ENCODE measurements at places on chromosomes 1 and 21.
A peak's percentile ranks its signal among the peaks of the same experiment; 100 is the strongest.

DNA sequence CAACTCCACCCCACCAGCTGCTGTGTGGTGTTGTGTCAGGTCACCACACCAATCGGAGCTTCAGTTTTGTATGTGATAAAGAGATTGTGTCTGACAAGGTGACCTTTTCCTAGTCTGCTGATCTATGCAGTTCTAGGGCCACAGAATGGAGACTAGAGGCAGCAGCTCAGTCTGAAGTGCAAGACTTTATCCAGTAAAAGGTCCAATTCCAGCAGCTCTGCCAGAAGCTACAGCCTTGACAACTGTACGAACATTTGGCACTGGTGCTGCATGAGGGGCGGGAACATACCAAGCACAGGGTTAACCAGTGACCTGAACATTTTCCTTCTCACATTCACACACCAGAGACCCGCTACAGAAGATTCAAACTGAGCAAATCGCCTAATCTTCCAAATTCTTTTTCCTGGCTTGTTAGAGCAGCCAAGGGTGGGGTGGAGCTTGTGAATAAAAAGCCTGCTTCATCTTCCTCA lies 9.3 kb downstream of the FMO1 start:
- no peak for DNase-seq

- DNase-seq: no peak
These were observed 5.6 kb downstream of the ARHGAP29 start for GRCh38 chr1:94231746-94232145.

DNA sequence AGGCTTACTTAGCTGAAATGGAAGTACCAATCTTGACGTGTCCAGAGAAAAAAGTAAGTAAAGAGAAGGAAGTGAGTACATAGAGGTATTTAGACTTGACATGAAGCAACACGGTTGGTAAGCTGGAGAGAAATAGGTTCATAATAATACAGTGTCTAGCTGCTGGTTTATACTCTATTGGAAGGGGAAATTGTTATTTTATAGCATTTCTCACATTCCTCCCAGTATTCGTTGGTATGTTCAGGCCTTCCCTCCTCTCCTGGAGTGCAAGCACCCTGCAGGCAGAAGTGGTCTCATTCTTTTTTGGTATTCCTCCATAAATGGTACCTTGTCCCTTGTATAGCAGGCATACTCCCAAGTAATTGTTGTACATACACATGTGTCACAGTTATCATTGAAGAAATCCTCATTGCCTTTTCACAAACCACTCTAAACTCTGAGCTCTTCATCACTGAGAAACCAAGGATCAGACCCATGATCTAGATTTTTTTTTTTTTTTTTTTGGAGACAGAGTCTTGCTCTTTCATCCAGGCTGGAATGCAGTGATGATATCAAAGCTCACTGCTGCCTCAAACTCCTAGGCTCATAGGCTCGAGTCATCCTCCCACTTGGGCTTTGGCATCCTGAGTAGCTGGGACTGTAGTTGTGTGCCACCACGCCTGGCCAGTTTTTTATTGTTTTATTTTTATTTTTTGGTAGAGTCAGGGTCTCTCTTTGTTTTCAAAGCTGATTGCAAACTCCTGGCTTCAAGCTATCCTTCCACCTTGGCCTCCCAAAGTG lies 9.8 kb upstream of the IPO9 start:
- DNase-seq: no peak

- peak; percentile 74 for DNase-seq
These were observed 862 bp upstream of the SGIP1 start for GRCh38 chr1:66532798-66533783.

DNA sequence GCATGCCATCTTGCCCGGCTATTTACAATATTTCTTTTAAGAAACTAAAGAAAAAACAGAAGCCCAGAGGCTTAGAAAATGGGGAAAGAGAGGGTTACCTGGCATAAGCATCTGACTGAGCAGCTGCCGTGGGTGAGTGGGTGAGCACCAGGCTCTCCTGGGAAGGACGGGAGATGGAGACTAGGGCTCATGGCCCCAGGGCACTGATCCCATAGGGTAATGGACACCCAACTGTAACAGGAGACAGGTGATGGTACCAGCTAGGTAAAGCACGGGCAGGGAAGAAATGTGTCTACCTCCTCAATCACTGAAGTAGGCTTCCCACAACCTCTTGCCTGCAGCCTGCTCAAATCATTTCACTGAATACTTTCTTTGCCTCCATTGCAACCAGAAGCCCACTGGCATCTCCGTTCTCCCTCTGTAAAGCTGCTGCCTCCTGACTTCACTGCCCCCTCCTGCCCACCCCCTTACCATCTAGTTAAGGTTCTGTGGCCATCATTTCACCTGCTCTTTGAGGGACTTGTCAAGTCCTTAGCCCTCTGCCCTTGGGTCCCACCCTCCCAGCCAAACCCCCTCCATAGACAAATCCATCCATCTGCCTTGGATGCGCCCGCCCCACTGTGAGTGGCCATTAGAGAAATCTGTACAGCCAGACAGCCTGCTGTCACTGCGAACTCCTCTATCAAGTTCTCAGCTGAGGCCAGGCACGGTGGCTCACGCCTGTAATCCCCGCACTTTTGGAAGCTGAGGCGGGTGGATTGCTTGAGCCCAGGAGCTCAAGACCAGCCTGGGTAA lies 6.2 kb downstream of the TMEM125 start:
- DNase-seq: no peak

GRCh38 chr1:24117722-24118409 lies 5.9 kb upstream of the MYOM3 start:
- DNase-seq: peak; percentile 54

- no peak for DNase-seq
These were observed 198.8 kb upstream of the C8B start for GRCh38 chr1:57164584-57164983.

- no peak for DNase-seq
These were observed 9.4 kb downstream of the E2F2 start for GRCh38 chr1:23521588-23521987.

DNA sequence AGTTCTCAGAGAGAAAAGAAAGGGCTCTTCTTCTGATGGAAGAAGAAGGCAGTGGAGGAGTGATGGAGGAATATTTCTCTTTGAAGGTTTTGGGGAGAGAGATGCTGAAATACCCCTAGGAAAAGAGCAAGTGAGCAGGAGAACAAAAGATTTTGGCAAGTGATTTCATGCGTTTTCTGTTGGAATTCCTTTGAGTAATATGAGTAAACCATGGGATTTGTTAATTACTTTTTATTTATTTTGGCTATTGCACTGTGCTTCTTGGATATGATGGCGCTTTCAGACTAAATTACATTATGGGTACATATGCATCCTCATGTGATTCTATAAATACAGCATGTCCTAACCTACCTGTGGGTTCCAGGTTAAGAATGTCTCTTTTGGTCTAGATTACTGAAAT lies 210.1 kb upstream of the PTGFR start:
- DNase-seq: peak; percentile 74

DNA sequence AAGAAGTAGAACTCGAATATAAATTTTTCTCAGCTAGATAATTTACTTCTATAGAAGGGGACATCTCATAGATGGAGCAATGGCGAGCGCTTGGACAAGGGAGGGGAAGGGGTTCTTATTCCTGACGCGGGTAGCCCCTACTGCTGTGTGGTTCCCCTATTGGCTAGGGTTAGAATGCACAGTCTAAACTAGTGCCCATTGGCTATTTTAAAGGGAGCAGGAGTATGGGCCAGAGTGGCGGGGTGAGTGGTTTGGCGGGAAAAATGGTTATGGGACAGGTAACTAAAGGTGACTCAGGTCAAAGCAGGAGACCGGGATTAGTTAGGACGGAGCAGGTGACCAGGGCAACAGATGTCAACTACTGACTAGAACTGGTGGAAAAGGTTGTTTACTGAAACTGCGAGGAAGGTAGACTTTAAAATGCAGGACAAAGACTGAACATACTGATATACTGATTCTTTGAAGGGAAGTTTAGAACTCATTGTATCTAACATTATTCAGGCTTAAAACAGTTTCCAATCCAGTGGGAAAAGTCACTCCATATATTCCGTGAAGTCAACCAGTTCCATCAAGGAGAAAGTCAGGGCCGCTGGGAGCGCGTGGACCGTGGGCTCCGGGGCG lies 940 bp upstream of the ATAD3A start:
- DNase-seq: peak; percentile 29

- DNase-seq: no peak
These were observed 797.3 kb downstream of the PLA2G4A start for GRCh38 chr1:187626056-187626455.

GRCh38 chr1:21260405-21261125 lies 29.7 kb downstream of the ECE1 start:
- DNase-seq: no peak

- DNase-seq: no peak
These were observed 26.2 kb upstream of the DESI2 start for GRCh38 chr1:244626709-244627108.

GRCh38 chr1:150302338-150302737 lies 8.7 kb downstream of the MRPS21 start:
- no peak for DNase-seq

GRCh38 chr1:207355060-207355459 lies 33.6 kb downstream of the CD55 start:
- DNase-seq: no peak

- DNase-seq: peak; percentile 49
These were observed 3.5 kb downstream of the CELA2A start for GRCh38 chr1:15459771-15460707.

DNA sequence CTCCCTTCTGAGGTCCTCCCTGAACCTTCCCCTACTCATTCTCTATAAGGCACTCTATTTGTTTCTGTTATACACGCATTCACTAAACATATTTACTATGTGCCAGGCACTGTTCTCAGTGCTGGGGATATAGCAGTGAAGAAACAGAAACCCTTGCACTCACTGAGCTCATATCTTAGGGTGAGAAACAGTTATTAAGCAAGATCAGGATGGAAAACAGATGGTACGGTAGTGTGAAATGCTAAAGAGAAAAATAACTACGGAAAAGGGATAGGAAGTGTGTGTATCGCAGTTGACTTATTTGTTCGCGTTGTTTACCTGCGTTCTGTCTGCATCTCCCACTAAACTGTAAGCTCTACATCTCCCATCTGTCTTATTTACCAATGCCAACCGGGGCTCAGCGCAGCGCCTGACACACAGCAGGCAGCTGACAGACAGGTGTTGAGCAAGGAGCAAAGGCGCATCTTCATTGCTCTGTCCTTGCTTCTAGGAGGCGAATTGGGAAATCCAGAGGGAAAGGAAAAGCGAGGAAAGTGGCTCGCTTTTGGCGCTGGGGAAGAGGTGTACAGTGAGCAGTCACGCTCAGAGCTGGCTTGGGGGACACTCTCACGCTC lies 572 bp downstream of the CYB5RL start:
- DNase-seq: peak; percentile 21

DNA sequence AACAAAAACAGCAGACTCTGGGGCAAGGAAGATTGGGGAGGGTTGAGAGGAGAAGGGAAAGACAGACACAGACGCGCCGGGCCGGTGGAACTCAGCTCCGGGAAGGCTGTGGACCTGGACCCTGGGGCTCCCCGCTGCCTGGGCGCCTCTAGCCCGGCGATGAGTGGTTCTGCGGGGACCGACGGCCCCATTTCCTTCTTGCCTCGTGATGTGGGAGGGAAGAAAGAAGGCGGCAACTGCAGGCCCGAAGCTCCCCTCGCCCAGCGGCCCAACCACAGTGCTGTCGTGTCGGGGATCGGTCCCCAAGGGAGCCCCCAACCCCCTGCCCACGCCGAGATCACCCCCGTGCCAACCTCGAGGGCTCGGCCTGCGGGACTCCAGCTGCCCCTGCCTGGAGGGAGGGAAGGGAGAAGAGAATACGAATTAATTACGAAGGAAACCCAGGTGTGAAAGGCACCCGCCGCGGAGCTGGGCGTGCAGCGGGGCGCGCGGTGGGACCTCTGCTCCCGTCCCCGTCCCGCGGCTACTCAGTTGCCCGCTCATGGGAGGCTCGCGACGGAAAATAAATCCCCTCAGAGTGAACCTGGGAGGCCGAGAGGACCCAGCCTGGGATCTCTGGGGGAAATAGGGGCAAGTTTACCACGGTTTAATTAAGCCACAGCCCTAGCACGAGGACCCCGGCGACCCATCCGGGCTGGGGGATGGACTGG lies 7.4 kb downstream of the FOXD3 start:
- DNase-seq: no peak

DNA sequence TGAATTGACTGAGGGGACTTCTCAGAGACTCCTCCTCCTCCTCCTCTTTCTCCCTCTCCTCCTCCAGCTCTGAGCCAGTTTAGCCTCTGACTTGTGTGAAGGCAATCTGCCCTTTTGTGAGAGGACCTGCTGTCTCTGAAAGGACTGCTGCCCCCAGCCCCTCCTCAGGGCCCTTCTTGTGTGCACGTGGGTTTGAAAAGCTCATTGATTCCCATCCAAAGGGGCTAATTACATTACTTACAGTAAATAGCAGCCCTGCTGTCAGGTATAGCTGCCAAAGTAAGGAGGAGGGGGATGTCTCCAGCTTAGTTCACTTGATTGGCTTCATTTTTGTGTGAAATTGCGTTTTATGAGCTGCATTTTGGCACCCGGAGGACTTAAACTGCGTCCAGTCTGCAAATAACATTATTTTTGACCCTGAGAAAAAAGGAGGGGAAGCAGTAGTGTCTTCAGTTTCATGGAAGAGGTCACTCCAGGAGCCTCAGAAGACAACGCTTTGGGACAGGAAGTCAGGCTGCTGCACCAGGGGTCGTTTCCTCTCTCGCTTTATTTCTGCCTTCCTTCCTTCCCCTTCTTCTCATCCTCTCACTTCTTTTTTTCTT lies 1.8 kb upstream of the LHX9 start:
- no peak for DNase-seq

DNA sequence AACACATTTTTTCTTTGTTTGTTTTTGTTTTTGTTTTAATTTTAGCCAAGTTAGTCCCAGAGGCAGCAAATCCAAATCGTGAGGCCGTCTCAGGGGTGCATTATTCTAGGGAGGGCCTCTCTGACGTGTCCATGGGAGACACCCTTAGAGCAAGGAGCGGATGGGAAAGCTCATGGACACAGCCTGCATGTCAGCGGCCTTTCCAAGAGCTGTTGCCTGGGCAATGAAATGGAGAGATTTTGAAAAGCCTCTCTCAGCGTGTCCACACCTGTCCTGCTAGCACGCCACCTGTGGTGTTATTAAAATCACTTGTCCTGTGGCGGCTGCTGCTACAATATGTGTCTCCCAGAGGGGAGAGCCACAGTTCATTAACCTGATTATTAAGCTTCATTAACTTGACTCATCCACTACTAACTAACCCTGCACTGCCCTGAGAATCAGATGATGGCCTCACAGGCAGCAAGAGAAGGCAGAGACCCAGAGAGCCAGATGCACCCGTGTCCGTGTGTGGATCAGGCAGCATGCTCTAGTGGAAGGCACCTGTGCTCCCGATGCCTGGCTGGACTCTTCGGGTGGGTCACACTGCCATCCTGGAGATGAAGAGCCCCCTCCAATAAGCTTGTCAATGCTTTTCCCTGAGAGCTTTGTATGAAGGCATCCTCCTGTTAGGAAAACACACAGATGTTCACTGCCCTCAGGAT lies 133.3 kb downstream of the PGBD5 start:
- no peak for DNase-seq

DNA sequence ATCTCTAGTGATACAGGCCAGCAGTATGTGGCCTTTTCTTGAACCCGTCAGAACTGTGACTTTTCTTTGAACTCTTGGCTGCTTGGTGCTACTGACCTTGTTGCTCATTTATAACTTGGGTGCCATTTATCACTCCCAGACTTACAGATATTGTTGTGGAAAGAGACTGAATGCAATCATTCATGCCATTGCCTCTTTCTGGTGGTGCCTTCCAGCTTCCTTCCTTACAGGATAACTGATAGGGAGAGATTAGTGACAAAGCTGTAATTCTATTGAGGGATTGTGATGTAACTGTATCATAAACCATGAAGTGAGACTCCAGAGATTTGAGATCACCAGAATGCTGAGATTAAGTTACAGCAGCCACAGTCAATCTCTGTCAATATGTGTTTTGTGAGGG lies 256.5 kb downstream of the USP25 start:
- DNase-seq: no peak

GRCh38 chr1:210754878-210755665 lies 378.9 kb downstream of the KCNH1 start:
- no peak for DNase-seq

- DNase-seq: no peak
These were observed 115.2 kb downstream of the LAMC2 start for GRCh38 chr1:183301239-183301638.

All from adipocyte (in vitro differentiated cells).